Left hindlimb (tissue), 1 donor: ENCODE measurements at places on chromosomes 13 and 19.

GRCh38 chr13:74921326-74921725 is 560.6 kb downstream of the TBC1D4 start:
- no peak for DNase-seq

- no peak for DNase-seq
These were observed 118.7 kb upstream of the PEG3 start for GRCh38 chr19:56959205-56959604.

DNA sequence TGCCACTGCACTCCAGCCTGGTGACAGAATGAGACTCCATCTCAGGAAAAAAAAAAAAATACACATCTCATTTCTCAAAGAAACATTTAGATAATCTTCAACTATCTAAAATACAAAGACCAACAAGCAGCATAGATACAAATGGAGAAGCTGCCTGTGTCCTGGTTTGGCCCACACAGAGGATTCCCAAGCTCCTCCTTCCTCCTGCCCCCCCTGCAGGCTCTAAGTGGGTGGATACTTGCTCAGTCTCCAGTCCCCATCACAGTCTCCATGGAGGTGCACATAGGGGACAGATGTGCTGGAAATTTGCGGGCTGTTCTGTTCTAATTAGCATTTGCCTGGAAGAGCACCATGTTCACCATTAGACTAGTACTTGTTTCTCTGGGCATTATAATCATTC is 59.9 kb downstream of the ABCC4 start:
- DNase-seq = no peak

DNA sequence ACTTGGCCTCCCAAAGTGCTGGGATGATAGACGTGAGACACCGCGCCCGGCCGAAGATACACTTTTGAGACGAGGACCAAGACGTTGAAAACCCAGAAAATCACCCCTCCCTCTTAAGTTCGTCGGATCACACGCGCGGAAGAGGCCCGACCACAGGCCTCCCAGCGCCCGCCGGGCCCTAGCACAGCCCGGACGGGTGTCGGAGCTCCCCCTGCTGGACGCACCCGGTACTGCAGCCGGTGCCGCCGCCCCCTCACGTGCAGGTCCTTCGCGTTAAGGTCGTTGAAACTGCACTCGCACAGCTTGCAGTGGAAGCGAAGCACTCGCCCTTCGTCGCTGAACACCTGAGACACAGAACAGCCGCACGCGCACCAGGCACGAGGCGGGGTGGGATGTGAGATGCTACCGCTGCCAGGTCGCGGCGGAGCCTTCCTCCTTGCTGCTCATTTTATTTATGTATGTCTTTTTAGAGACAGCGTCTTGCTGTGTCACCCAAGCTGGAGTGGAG is 35.7 kb upstream of the MATK start:
- DNase-seq = peak; percentile 68

GRCh38 chr13:45411221-45411620 is 7.0 kb downstream of the SLC25A30 start:
- no peak for DNase-seq

DNA sequence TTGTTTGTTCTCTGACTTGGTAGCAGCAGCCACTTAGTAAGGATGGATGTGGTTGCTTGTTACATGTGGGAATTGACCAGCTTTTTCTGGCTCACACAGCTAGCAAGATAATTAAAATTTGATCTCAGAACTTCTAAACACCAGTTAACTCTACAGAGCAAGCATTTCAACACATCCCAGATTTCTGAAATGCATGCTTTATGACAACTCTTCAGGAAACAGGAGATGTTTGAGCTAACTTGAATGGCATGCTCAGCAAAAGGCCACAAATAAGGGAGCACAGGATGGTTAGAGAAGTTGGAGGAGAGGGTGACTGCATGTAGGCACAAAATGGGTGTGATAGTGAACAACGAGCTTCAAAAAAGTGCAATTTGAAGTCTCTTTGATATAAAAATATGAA is 167.1 kb upstream of the SPRY2 start:
- no peak for DNase-seq

- no peak for DNase-seq
These were observed 9.7 kb downstream of the INAFM1 start for GRCh38 chr19:47284324-47284899.
